ENCODE measurements at places on chromosomes 6 and 20.

DNA sequence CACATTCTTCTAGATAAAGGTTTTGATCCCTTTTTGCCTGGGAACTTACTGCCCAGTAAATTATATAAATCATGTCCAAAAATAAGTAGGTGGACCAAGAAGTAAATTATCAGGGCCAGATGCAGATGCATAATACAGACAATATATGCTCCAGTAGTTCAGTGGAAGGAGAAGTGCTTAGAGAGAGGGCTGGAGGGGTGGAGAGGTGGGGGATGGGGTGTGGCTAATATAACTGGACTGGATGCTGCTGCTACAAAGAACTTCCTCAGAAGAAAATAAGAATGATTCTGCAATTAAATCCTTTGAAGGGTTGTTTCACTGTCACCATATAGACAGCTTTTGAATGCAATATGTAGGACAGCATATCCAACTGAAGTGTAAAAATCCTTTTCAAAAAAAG lies 14.8 kb upstream of the TFAP2D start:
- DNase-seq = no peak

- no peak for DNase-seq
Observed at GRCh38 chr6:137921823-137922222, 54.8 kb downstream of the TNFAIP3 start.

DNA sequence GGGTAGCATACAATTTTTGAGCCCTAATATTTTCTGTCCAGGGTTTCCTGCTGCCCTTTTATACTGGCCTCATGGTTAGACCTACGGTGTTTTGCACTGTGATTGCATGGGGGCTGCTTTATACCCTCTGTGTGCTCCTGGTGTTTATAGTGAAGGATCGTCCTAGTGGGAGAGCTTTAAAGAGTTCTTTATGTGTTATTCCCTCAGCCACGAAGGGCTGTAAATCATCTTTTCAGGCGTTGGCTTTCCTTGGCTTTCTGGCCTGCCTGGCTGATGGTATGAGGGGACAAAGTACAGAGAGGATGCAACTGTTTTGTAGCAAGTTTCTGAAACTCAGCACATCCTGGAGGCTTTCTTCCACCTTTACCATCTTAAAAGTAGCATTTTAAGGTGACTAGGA lies 464.3 kb downstream of the EPM2A start:
- no peak for DNase-seq

DNA sequence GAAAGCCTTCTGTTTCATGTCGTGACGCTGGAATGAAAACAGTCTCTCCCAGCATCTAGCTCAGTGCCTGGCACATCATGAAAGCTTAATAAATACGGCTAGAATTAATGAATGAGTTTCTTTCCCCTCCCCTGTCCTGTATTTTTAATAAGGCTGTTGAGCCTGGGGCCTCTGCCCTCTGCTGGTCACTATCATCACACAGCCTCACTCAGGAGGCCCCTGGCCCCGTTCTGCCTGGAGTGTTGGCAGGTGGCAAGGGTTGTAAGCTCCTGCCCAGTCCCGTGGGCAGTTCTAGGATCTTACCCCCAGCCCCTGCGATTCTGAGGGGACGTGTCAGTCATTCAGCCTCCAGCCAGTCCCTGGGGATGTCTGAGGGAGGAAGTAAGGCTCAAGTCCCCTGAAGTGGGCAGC lies 41.4 kb downstream of the PHACTR3 start:
- DNase-seq = no peak

- no peak for DNase-seq
Observed at GRCh38 chr20:38050686-38051085, 17.1 kb downstream of the RPRD1B start.

- DNase-seq = no peak
Observed at GRCh38 chr20:43974695-43975094, 60.0 kb downstream of the TOX2 start.

- no peak for DNase-seq
Observed at GRCh38 chr20:24958506-24959385, 9.7 kb downstream of the CST7 start.

DNA sequence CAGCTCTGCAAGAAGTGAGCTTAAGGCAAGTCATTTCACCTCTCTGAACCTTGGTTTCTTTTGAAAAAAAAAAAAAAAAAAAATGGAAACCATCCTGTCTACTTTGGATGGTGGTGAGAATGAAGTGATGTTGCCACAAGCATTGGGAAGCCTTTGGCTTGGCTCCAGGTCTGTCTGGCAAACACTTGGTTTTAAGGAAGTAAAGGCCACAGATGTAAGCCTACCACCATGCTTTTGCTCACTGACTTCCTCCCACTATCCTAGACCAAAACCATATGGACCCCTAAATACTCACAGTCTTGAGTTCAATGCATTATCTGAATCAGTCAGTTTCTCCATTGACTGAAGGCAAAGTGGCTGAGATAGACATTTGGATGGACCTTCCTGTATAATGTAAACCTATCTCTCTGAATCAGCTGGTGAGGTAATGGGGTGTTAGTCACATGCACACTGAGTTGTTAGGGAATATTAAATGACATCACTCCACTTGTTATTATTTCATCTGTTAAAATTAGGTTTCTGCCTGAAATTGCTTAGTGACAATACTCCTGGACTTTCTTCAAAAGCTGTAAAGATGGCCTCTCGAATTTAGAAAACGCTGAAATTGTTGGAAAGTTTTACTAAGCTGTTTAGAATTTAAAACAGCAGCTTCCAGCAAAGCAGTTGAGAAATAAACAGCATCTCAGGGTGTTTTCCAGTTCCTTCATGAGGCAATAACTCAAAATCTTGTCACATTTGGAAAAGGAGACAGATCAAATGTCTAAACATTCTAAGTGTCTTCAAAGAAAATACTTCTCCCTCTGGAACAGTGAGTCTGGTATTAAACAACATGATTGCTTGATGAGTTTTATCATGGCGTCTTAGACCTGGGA lies 833.5 kb downstream of the DHX35 start:
- no peak for DNase-seq

All from CD8-positive, alpha-beta T cell (primary cell).